Omental fat pad (tissue), 4 donors: ENCODE measurements at places on chromosomes 5 and 9. TPM values are rescaled to one million over a fixed set of nuclear protein-coding genes. Genes with fewer than 3 reads are reported as not detected.

GRCh38 chr9:114583371-114584155, 4.0 kb upstream of the ATP6V1G1 start:
- DNase-seq = no peak

DNA sequence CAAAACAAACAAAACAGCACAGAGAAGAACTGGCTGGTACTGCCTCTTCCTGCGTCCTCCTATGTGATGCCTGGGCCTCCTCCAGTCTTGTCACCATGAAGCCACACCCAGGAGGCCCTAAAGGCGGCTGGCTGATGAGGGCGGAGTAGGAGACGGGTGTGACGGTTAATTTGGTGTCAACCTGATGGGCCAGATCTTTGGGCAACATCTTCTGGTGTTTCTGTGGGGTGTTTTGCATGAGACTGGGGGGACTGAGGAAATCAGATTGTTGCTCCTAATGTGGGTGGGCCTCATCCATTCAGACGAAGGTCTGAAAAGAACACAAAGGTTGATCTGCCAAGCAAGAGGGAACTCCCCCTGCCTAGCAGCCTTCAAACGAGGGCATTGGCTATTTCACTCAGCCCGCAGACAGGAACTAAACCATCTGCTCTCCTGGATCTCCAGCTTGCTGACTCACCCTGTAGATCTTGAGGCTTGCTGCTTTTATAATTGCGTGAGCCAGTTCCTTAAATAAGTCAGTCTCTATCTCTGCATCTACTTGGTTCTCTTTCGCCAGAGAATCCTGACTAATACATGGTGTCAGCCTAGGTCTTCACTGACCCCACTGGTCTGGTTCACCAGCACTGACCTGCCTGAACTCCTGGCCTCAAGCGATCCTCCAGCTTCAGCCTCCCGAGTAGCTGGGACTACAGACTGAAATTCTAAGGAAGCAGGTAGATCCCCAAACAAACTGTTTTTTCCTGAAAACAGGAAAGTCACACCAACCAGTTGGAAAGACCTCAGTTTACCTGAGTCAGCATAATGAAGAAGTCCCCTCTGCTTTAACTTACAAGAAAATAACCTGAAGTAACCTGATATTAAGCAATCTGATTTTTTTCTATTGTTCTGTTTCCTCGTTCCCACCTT, 12.8 kb upstream of the ZFP62 start:
- no peak for DNase-seq

Gene GCNT4
- total RNA-seq = 0.74 TPM

Gene SPINK4
- not detected for total RNA-seq

Gene RLN2
- total RNA-seq = not detected

Gene GZMA
- total RNA-seq = 1.8 TPM

DNA sequence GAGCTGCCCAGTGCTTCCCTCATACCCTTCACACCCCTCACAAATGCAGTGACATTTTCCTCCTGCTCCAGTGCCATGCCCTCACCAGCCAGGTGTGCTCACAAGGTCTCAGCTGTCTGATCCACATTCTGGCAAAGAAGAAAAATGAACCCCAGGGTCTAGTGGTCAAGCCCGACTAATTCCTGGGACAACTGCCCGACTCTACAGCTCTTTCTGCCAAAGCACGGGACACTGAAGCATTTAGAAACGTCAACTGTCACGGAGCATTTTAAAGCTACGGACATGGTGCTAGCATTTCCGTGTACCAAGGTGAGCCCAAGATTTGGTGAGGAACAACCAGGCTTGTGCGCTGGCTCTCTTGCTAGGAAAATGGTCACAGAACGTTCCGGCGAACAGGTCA, 56.8 kb upstream of the PHYKPL start:
- no peak for DNase-seq

GRCh38 chr5:673831-674629, 19.1 kb downstream of the TPPP start:
- DNase-seq = no peak

GRCh38 chr5:154165886-154166285, 24.6 kb upstream of the GALNT10 start:
- no peak for DNase-seq

- DNase-seq = no peak
These were observed 12.0 kb downstream of the PRKACG start for GRCh38 chr9:69001921-69002320.

DNA sequence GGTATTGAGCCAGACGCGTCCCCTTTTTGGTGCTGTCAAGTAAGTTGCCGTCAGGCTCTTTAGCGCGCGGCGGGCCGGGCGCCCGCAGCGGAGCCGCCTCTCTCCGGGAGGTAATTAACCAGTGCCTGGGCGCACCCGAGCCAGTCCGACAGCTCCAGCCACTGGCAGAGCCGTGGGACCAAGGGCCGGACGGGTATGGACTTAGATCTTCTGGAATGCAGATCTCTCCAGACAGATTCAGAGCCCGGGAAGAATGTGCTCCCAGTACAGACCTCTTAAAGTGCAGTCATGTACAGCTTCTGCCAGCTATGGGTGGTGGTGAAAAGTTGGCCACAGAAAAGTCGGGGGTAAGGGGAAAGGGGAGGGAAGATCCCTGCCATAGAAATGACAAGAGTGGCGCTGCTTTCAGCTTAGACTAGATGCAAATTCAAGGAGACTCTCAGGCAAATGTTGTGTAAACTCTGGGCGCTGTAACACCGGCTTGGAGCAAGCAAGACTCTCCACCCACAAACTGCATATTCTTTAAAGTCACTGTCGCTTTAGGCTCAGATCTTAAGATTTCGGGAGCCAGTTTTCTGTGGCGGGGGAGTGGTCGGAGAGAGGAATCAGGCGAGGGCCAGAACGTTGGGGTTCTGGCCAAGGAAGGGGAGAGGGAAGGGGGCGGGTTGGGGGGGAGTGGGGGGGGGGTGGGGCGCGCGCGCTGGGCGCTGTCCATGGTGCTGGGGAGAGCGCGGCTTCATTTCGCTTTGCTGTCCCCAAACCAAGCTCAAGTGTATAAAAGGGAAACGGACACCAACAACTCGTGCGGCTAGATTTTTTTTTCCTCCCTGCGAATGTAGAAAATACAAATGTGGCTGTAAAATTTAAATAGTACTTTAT, 29.2 kb downstream of the NR2F1 start:
- no peak for DNase-seq

GRCh38 chr9:97571664-97572063, 61.5 kb downstream of the TSTD2 start:
- no peak for DNase-seq

DNA sequence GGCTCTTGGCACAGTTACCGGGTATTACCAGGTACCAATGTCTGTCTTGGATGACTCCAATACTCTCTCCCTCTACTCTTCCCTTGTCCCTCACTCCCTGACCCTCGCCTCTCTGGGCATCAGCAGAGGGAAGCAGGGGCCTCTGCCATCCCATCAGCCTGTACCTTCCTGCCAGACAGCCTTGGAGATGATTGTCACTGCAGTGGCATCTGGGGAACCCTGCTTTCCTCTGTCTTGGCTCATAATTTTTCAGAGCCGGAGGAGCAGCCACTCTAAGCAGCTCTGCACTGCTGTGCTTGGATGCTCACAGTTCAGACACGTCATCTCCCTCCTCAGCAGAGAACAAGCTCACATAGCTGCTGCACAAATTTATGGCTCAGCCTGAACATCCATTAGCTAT, 274.1 kb downstream of the SMARCA2 start:
- DNase-seq = no peak

Gene SMIM33
- total RNA-seq = not detected

DNA sequence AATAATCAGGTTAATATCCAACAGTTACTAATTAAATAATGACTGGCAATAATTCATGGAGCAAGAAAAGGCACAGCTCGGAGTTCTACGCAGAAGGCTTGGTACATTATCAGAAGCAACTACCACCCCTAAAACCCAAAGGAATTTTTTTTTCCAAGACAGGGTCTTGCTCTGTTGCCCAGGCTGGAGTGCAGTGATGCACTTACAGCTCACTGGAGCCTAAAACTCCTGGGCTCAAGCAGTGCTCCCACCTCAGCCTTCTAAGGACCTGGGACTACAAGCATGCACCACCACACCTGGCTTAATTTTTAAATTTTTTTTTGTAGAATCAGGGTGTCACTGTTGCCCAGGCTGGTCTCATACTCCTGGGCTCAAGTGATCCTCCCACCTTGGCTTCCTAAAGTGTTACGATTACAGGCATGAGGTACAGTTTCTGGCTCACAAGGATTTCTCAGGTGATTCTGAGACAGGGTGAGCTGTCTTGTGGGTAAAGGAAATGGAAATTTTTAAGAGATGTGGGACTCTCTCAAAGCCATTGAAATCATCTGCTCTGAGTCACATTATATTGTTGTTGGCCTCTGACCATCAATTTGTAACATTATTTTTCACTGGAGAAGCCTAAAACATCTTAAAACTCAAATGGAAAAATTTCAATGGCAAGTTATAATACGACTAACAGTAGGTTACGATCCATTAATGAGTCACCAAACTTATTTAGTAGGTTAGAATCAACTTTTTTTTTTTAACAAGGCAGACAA, 19.7 kb upstream of the HSDL2 start:
- DNase-seq = no peak

Gene NEUROG1
- total RNA-seq = not detected

GRCh38 chr9:107883496-107884124, 394.0 kb upstream of the KLF4 start:
- no peak for DNase-seq

- no peak for DNase-seq
These were observed 36.9 kb downstream of the CLINT1 start for GRCh38 chr5:157821822-157822622.

DNA sequence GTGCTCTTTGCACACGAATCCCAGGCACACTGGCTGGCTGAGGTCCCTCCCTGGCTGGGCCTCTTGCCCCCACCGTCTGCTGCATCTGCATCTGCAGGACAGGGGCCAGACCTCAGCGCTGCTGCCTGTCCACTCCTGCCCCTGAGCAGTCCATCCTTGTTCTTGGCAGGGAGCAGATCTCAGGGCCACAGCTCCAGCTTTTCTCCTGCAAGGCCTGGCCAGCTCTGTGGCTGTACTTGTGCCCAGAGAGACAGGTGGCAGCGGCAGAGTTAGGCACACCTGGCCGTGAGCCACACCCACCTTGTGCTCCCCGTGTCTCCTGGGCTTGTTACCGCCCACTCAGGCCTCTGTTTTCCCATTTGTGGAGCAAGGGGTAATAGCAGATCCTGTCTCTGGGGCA, 13.9 kb downstream of the NEK6 start:
- DNase-seq = no peak

DNA sequence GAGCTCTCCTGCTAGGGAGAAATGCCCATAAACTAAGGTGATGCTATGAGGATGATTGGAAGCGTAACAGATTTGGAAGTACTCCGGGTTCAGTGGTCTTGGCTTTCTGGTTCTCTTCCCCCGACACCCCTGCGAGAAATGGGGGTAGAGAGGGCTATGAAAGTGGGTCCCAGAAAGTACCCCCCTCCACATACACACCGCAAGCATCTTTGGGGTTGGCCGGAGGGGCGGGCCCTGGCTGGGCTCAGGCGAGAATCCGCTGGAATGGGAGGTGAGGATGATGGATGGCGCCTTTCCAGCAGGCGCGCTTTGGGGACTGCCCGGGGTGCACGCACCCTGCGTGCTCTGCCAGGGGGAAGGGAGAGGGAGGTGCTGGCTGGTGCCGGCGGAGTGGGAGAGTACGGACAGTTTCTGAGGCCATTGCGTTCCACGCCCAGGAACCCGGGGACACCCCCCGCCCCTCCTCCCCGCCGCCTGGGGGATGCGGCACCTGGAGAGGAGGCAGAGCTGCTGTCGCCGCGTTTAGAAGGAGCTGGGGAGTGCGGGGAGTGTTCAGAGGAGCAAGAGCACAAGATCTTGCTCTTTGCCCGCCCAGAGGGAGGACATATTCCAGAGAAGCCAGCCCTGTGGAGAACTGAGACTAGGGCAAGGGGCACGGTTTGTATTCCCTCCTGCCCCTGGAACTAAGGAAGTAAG, 1.9 kb downstream of the PCSK5 start:
- no peak for DNase-seq

GRCh38 chr9:111661150-111661801, at the start of gene GNG10:
Gene GNG10 (plus strand): TSS chr9:111661605. CDS start chr9:111661635, 30 bp downstream.
- DNase-seq = peak; percentile 23

Gene PARP8
- total RNA-seq = 38.1 TPM

Gene CCNO
- not detected for total RNA-seq

GRCh38 chr5:113152380-113152740, 175.8 kb downstream of the DCP2 start:
- no peak for DNase-seq

DNA sequence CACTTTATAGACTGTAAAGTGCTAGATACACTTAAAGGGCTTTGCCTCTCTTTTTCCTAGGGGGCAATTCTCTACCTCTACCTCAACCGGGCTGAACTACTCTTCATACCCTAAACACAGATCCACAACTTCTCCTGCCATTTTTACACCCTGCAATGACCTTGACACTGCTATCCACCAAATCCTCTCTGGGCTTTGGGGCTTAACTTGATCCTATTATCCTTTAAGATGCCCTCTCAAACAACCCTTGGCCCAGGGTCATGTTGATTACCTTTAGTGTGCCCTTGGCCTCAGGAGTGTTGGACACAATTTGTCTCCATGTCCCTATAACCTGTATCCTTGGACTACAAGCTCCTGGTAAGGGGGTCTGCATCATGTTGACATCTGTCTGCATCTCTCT, 19.5 kb downstream of the ANXA6 start:
- no peak for DNase-seq

Gene SYK
- total RNA-seq = 12.4 TPM

- no peak for DNase-seq
These were observed 282.5 kb upstream of the SMARCA2 start for GRCh38 chr9:1732670-1733069.

DNA sequence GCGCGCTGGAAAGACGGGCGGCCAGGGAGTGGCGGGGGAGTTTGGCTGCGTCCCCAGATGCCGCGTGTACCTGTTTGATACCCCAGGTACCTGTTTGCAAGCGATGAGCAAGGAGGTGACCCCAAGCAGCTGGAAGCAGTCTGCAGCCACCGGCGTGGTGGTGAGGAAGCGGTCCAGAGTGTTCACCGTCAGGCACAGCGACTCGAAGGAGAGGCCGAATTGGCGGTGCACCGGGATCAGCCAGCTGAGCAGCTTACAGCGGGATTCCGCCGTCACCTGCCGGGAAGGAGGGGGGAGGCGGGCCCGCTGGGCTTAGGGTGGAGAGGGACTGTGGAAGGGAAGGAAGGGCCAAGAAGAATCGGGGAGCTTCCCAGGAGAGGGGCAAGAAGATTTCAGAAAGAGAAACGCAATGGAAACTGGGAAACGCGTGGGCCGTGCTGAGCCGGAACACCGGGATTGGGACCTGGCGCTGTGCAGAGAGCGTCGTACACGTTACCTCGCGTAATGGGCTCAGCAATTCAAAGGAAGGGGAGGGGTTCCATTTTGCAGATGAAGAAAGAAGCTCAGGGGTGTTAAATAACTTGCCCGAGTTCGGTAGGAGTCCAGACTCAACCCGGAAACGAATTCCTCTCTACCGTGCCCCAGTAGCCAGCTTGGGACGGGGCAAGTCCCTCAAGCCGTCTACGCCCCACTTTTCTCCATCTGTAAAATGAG, 980 bp downstream of the CCNO start:
- no peak for DNase-seq

Gene LCN9
- not detected for total RNA-seq

Gene SH3GL2
- not detected for total RNA-seq

GRCh38 chr9:36488389-36488756, 84.3 kb upstream of the MELK start:
- no peak for DNase-seq
